Occipital lobe (tissue), 3 donors: ENCODE measurements at places on chromosomes 4 and X. TPM values are rescaled to one million over a fixed set of nuclear protein-coding genes. Genes with fewer than 3 reads are reported as not detected.

STX18 gene
- 15.4 TPM for total RNA-seq

DNA sequence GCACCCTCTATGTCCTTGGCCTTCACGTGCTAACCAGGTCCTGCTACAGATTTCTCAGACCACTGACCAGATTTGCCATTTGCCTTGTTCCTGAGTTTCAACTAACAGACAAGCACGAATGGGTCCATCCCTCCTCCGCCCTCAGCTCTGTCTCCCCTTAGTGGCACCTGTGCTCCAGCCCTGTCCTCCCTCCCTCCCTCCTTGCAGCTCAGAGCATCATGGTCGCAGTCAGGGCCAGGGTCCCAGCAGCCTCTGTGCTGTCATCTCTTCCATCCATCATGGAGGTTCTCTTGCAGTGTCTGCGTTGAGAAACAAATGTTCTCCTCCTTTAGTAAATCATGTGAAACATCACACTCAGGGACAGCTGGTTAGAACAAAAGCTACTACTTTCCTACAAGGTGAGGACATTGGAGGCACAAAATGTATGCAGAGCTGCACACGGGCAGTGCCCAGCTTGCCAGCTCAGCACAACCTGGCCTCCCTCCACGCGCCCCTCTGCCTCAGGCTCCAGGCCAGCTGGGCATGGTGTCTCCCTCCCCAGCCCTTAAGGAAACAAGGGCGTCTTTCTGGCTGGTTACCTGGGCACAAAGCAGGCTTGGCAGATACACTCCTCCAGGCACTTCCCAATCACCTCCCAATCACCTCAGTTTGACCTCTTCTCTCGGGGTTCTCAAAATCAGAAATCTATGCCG is 79.5 kb upstream of the ATP6AP2 start:
- no peak for DNase-seq

CLTRN gene
- total RNA-seq: 0.16 TPM

FAM47E gene
- 3.9 TPM for total RNA-seq

DNA sequence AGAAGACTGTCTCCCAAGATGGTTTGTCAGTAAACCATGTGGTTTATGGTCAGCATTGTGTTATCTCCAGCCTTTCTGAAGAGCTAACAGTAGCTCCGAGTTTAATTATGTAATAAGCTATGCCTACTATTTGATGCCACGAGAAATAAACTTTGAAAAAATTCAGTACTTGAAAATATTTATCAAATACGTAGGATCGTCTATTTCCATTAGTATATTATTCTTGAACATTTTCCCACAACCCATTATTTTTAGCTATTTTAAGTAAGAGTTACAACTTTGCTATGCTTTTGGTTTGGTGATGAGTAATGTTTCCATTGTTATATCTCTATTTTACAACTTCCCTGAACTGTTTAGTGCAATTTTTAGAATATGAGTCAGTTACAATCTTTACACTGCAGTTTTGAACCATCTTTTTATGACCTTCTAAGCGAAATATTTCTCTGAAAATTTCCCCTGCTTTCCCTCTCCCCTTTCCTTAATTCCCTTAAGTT is 44.5 kb upstream of the TRIM2 start:
- DNase-seq: no peak

DNA sequence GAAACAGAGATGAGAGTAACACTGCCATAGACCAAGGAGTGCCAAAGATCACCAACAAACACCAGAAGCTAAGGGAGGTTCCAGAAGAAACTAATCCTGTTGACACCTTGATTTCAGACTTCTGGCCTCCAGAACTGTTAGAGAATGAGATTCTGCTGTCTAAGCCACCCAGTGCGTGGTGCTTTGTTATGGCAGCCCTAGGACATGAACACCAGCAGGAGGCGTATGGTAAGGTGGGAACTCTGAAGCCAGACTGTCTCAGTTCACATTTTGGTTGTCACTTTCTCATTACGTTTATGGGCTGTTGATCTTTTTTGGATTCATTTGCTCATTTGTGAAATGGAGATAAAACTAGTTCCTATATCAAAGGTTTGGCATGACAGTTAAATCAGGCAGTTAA is 142.9 kb downstream of the DCHS2 start:
- DNase-seq: no peak

NSD2 gene
- 105 TPM for total RNA-seq

PSAPL1 gene
- total RNA-seq: not detected

DNA sequence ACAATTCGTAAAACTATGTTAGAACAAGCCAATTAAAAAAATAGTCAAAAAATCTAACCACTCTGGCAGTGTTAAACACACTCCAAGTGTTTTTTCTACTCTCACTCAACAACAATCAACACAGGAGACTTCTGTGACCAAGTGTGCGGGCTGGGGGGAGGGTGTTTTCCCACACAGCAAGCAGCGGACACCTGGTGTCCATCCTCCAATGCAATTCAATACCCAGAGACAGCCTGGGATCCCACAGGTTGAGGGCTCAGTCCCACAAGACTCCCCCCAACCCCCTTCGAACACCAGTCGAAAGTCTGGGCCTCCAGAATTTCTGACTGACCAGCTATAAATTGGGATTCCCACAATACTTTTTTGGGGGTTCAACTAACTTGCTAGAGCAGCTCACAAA is 8.3 kb upstream of the PIM2 start:
- DNase-seq: no peak

EDA gene
- 5.5 TPM for total RNA-seq

DNA sequence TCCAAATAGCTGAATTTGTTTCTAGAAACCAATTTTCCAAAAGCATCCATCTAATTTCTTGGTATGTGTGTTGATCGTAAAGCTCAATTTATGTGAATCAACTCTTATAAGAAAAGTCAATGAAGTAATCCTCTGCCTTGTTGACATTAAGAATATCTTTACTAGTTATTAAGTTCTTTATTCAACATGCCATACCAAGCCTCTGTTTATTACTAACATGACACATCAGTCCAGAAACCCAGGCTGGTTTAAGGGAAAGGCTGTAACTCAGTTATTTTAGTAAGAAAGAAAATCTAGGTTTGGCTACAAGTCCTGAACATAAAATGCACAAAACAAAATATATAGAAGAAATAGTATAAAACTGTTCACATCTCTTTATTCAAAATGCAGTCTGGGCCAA is 48.0 kb downstream of the KLHL34 start:
- no peak for DNase-seq

GRCh38 chrX:24643116-24643515 is 4.0 kb downstream of the PCYT1B start:
- DNase-seq: no peak

GRCh38 chr4:55318175-55319129 is 27.6 kb upstream of the SRD5A3 start:
- DNase-seq: no peak

- no peak for DNase-seq
Observed at GRCh38 chr4:140109737-140110136, 44.2 kb downstream of the MAML3 start.

TCEAL6 gene
- 6.7 TPM for total RNA-seq

MND1 gene
- 5.1 TPM for total RNA-seq

PFKFB1 gene
- not detected for total RNA-seq

- no peak for DNase-seq
Observed at GRCh38 chrX:31872007-31872406, 800.2 kb upstream of the FTHL17 start.

DNA sequence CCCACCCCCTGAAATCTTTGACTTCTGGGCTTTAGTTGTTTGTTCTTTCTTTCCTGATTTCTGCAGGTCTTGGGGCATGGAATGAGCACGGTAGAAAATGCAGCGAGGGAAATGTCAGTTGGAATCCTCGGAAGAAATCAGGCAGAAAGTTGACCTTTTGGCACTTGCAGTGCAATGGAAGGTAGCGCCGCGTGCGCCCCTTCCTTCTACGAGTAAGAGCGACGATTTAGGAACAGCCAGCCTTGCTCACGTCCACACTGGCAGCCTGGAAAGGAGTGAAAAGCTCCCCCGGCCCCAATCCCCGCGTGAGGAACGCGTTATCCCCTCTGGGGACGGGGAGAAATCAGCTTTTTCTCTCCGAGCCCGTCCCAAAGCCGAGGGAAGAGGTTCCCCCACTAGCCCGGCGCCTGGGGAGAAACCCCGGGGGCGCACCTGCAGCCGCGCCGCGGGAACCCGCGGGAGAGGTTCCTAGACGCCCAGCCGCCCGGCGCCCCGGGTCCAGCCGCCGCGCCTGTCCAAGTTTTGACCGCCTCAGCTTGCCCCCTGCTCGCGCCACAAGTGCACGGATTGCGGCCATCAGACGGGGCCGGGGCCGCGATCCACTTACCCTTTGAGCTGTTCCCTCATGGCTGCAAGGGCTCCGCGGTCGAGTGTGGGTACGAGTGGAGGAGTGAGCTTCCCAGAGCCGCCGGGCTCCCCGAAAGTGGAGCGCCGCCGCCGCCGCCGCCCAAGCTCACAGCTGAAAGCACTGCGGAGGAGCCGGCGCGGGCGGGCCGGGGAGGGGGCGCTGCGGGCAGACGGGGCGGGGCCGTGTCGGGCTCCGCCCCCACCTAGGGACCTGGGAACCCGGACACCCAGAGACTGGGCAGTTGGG is 194.6 kb upstream of the FTHL17 start:
- peak; percentile 7 for DNase-seq

- no peak for DNase-seq
Observed at GRCh38 chrX:36963069-36963808, 44.9 kb upstream of the FAM47C start.

DNA sequence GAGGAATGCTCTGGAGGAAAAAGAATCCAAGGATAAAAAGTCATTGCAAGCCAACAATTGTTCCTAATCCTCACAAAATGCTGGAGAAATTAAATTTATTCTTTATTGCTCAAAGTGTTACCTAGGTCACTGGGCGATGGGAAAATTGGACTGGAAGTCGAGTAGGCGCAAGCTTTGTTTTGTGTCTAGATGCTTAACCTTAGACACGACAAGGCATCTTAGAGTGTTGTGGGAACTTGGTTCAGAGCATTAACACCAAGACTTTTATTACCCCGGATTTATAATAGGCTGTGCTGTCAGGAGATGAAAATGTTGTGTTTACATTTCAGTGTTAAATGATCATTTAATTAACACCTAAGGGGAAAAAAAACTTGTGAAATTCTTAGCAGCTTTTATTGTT is 25.1 kb downstream of the SLIT2 start:
- no peak for DNase-seq

GRCh38 chr4:134421734-134422133 is 220.1 kb upstream of the PABPC4L start:
- no peak for DNase-seq

GCNA gene
- total RNA-seq: 3.0 TPM

- no peak for DNase-seq
Observed at GRCh38 chr4:175999944-176000343, 65.7 kb upstream of the WDR17 start.

GRCh38 chrX:20455001-20455400 is 188.3 kb upstream of the RPS6KA3 start:
- no peak for DNase-seq

- DNase-seq: no peak
Observed at GRCh38 chr4:67522851-67523671, 22.2 kb downstream of the CENPC start.

DNA sequence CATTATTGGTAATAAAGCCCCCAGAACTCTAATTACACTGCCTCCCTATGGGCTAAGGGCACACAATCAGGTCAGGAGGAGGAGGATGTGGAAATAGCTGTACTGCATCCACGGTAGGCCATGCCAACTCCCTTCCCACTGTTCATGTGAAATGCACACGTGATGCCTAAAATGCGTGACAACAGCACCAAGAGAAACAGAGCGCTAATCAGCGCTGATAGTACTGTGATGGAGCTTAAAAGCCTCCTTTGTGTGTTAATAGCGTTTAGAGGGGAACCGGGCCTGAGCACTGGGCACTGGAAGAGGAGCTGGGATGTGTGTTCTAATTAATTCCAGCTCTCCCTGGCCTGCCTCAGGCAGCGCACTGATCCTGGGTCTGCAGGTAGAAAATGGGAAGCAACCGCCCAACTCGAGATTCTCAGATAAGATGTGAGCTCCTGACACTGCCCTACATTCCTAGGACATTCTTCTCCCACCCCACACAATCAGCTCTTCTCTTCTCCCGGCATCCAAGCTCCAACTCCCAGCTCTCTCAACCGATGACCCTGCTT is 12.9 kb downstream of the DCTD start:
- DNase-seq: no peak

DGKK gene
- 0.47 TPM for total RNA-seq

DNA sequence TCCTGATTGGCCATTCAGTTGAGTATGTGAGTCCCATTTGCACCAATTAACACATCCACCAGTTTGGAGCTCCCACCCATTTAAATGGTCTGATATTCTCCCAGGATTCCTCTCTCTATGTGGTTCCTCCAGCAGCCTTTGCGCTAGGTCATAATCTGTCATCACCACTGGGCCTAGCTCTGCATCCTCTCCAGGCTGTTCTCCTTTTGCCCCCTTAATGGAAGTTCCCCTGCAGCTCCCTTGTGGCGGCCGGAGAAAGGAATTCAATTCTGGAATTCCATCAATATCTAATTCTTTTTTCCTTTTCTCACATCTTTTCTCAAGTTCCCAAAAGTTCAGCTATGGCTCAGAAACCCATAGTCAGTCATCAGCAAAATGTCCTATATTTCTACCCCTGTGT is 2184.4 kb upstream of the AGA start:
- no peak for DNase-seq

NR0B1 gene
- total RNA-seq: 0.31 TPM

GBA3 gene
- 0.16 TPM for total RNA-seq

CPLX1 gene
- 1.6 TPM for total RNA-seq

C4orf36 gene
- total RNA-seq: 1.6 TPM

GRCh38 chrX:103376118-103376978 is at the start of gene BEX3:
TSS of gene BEX3 (plus strand) at chrX:103376538. CDS start at chrX:103377522, 984 bp downstream.
- DNase-seq: peak; percentile 37

GRCh38 chrX:13013363-13014110 is 30.9 kb downstream of the FAM9C start:
- no peak for DNase-seq

- DNase-seq: no peak
Observed at GRCh38 chr4:108181704-108182103, 13.0 kb upstream of the LEF1 start.

DNA sequence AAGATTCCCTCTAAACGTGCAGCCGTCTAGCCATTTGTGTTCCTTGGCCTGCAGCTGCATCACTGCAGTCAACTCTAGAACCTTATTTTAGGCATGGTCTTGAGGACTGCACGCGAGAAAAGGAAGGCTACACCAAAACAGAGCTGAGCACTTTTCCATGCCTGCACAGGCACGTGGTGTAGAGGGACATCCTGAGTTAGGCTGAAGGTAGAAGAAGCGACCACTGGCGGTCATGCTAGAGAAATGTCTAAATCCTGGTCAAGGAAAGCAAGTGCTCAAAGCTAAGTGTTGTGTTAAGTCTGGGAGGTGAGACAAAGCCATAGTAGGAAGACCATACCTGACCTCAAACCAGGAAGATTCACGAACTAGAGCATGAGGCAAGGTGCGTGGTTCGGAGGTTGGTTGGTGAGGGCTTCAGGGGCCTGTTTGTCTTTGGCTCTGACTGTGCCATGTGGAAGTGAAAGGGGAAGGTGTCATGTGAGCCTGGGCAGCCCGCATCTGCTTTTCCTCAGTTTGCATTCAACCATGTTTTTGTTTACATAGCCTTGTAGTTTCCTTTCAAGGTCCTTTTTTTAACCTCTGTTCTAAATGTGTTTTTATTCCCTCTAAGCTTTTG is 203.8 kb downstream of the AASDH start:
- DNase-seq: no peak

DCK gene
- total RNA-seq: 125 TPM

ADRA2C gene
- 2.2 TPM for total RNA-seq
